ENCODE measurements at places on chromosomes 5 and 9. TPM values are rescaled to one million over a fixed set of nuclear protein-coding genes. Genes with fewer than 3 reads are reported as not detected.

DNA sequence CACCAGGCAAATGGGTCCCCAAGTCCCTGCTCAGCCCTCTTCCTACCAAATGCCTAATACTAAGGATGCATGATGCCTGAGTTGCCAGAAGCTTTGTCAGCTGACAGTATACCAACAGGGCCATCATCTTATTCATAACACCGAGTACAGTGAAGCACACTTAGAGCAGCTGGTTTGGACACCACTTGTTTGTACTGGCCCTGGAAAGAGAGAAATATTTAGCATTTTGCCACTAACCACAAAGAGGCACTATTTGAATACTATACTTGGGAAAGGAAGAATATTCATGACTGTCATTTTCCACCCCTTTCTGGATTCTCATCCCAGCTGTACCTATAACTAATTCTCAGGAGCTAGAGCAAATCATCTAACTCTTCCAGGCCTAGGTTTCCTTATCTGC lies 364.4 kb upstream of the KIF2A start:
- no peak for DNase-seq

The EPB41L4A gene
- 1.1 TPM for polyA plus RNA-seq

GRCh38 chr9:84998639-84999038 lies 329.1 kb downstream of the NTRK2 start:
- no peak for DNase-seq

DNA sequence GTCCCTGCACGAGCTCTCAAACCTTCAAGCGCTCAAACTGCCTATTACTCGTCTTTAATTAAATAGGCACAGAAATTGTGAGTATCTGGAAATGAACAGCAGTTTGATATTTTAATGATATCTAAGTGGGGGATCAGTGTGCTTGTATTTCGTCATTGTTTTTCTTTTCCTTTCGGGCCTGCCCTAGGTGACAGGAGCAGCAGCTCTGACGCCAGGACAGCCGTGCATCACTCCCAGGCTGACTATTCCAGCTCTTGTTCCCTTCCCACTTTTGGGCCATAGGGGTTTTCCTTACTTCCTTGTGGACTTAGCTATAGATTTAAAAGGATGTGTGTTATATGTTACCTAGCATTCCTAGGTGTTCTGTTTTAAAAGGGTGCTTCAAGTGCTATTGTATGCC lies 9.5 kb downstream of the BNIP1 start:
- DNase-seq: no peak

DNA sequence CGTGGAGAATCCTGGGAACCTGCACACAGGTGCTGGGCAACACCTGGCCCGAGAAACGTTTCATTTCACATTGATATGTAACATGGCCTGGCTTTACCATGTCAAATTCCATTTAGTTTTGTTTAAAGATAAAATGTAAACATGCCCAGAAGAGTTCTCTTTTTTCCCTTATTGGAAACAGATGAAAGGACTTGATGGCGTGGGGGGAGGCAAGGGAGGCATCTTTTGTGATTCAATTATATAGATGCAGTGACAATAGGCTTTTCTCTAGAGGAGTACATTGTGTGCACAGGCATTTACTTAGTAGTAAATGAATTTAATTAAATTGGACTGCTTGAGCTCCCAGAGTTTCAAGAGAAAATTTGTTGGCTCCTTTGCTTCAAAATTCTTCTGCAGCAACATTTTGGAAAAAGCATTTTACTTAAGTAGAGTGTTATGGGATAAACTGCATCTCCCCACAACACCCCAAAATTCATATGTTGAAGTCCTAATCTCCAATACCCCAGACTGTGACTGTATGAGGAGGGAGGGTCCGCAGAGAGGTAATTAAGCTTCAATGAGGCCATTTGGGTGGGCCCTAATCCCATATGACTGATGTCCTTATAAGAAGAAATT lies 254.3 kb upstream of the NFIL3 start:
- DNase-seq: no peak

- DNase-seq: no peak
Measured at GRCh38 chr5:65061250-65061973, 292.7 kb downstream of the CWC27 start.

DNA sequence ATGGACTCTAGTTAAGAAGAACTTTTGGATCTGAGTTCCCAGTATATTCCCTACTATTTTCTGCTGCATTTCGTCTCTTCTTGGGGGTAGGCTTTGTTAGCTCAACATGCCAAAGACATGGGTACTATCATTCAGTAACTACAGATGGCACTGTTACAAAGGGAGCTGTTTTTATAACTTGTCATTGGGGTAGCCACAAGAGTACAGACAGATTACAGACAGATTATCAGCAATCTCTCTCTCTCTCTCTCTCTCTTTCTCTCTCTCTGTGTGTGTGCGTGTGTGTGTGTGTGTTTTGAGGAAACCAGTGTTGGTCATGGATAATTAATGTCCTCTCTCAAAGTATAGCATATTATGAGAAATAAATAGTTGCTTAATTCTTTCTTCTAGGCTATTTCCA lies 116.1 kb downstream of the WDR70 start:
- no peak for DNase-seq

The AGXT2 gene
- polyA plus RNA-seq: not detected

GRCh38 chr9:136549010-136549980 lies 3.4 kb upstream of the NOTCH1 start:
- DNase-seq: no peak

- DNase-seq: no peak
Measured at GRCh38 chr5:111829701-111830100, 72.7 kb upstream of the NREP start.

The PCDHGA11 gene
- not detected for polyA plus RNA-seq

DNA sequence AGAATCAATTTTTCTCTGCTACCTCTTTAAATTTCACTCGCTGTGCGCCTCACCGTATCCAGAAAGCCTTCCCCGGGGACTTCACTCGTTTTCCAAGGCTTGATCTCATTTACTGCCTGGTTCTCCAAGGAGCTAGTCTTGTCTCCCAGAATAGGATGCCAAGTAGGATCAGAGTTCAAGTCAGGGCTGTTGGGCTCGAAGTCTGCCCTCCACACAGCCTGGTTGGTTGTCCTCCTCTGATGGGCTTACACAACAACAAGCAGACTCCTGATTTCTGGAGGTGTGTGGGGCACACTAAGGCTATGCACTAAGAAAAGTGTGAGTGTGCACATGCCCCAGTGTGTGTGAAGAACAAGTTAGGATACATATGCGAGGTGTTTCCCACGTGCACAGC lies 14.0 kb upstream of the TNIP1 start:
- no peak for DNase-seq

GRCh38 chr5:67648201-67648671 lies 451.6 kb upstream of the CD180 start:
- no peak for DNase-seq

The TLX3 gene
- polyA plus RNA-seq: not detected

The C9 gene
- not detected for polyA plus RNA-seq

- DNase-seq: no peak
Measured at GRCh38 chr9:112475318-112475717, 11.3 kb upstream of the KIAA1958 start.

The PRR16 gene
- polyA plus RNA-seq: not detected

GRCh38 chr5:139561655-139562451 lies 714 bp downstream of the UBE2D2 start:
- DNase-seq: no peak

DNA sequence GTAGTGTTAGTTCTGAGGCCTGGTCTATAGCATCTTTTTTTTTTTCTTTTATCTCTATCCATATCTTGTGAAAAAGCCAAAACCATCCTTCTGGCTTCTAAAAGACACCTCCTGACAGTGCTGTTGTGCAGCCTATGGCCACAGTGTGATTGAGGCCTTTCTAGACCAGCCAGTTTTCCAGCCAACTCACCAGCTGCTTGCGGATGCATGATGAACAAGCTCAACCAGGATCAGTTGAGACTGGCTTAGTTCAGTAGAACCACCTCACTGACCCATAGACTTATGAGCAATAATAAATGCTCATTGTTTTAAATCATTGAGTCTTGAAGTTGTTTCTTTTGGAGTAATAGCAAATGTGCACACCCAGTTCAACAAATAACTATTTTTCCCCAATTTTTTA lies 296.9 kb downstream of the FAM170A start:
- no peak for DNase-seq

DNA sequence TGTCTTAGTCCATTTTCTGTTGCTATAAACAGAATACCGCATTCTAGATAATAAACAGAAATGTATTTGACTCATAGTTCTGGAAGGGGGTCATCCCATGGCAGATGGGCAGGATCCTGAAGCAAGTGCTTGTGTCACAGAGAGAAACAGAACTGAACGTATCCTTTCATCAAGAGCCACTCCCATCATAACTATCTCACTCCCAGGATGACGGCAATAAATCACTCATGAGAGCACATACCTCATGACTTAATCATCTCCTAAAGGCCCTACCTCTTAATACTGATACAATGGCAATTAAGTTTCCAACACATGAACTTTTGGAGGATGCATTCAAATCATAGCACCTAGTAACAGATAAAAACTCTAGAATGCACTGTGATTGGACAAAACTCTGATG lies 142.9 kb downstream of the CAMK4 start:
- no peak for DNase-seq

DNA sequence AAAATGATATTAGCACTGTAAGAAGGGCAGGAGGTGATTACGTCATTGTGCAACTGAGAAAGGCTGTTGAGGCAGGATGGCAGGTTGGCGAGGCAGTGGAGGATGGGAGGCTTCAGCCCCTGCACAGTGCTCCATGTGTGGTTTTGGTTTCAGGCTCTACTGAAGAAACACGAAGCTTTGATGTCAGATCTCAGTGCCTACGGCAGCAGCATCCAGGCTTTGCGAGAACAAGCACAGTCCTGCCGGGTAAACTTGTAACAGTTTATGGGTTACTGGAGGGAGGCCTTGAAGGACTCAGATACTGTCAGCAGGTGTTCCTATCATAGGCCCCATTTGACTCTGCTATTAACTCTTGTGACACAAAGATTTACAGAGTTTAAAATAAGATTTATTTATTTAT lies 35.1 kb downstream of the SPTAN1 start:
- DNase-seq: peak; percentile 41

DNA sequence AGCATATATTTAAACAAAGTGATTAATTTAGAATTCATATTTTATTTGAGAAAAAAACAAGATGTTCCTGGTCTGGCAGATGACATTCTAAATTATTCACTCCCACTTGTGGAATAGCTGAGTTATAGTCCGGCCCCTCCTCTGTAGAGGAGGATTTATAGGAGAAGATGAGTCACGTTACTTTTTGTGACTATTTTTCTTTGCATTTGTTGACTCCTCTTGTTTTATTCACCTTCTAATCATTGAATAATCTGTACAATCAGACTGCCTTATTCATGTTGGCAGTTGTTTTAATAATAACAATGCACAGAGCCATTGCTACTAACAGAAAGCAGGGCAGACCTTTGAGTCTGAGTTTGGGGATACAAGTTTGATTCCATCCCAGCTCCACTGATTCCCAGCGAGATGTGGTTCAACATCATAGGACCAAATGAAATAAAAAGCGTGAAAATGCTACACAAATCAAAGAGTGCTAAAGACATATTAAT lies 23.2 kb downstream of the DOCK8 start:
- DNase-seq: no peak

The PCDHGA3 gene
- not detected for polyA plus RNA-seq

DNA sequence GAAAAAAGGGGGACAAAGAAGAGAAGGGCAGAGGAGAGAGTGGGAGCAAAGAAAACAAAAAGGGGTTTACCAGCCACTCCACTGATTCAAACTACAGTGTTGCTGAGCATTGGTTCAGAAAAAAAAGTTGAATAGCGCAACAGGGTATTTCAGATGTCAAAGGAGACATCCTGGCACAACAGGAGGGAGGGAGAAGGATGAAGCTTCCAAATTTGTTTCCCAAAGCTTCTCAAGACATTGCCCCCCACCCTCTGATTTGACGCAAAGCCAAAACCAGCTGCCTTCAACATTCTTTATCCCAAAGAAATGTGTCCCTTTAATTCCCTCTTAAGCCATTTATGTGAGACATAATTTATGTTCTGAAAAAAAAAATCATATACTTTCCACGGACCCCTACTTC lies 105.5 kb upstream of the TNC start:
- no peak for DNase-seq

DNA sequence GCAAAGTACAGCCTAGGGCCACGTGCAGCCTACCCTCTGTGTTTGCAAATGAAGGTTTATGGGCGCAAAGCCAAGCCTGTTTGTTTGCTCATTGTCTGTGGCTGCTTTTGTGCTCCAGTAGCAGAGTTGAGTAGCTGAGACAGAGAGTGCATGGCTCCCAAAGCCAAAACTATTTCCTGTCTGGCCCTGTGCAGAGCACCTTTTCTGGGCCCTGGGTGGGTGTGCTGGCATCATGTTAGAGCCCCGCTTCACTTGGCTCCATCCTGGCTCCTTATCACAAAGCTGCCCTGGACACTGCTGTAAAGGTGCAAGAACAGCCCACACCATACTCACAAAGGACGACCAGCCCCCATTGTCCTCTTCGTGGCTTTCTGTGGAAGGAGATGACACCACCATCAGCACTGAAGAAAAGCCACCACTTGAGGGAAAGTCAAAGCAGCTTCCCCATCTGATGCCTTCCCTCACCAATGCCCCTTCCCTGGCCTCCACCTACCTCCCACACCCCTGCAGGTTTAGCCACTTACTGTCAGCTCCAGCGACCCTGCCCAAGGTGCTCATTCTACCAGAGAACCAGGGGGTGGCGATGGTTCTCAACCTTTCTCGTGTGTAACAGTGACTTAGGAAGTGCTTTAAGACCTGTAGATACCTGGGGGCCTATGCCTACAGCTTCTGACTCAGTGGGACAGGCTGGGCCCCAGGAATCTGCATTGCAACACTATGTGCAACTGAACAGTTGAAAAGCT lies 23.4 kb downstream of the LCP2 start:
- DNase-seq: peak; percentile 57

The TAF11L14 gene
- polyA plus RNA-seq: not detected

GRCh38 chr5:3607541-3608181 lies 12.0 kb downstream of the IRX1 start:
- no peak for DNase-seq

The FUT7 gene
- polyA plus RNA-seq: 43.8 TPM

GRCh38 chr5:8349855-8350254 lies 480.9 kb downstream of the MTRR start:
- DNase-seq: no peak

The IL31RA gene
- polyA plus RNA-seq: not detected

The ZNF366 gene
- not detected for polyA plus RNA-seq

All from CD4-positive, alpha-beta memory T cell (primary cell).